ENCODE measurements at places on chromosomes 4 and X.

GRCh38 chrX:18649498-18649951 is 22.4 kb downstream of the RS1 start:
- DNase-seq = peak; percentile 36

DNA sequence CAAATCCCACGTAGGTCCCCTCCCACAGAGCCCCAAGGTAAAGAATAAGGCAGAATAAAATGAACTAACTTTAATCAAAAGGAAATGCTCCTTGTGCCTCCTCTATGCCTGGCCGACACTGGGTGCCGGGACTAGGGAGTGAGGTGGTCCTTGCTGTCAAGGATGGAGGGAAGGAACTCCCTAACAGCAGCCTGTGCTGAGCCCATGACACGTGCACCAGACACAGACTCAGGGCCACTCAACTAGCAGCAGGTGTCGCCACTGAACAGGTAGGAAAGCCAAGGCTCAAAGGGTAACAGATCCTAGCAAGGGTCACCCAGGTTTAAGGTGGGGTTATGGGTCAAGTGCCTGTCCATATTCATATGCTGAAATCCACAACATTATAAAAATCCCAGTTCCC is 29.2 kb downstream of the MSX1 start:
- DNase-seq = no peak

DNA sequence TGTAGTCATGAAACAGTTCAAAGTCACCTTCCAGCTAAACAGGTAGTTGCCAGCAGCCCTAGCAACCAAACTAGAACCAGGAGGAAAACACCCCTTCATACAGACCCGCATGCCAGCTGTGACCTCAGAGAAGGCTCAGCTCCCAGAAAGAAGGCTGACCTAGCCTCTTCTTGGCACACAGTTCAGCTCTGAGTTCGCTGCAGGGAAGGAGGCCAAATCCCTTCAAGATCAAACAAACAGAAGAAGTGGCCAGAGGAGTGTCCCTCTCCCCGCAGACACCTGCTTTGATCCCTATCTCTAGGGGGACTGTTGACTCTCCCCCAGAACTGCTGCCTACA is 56.0 kb downstream of the HADH start:
- DNase-seq = no peak

DNA sequence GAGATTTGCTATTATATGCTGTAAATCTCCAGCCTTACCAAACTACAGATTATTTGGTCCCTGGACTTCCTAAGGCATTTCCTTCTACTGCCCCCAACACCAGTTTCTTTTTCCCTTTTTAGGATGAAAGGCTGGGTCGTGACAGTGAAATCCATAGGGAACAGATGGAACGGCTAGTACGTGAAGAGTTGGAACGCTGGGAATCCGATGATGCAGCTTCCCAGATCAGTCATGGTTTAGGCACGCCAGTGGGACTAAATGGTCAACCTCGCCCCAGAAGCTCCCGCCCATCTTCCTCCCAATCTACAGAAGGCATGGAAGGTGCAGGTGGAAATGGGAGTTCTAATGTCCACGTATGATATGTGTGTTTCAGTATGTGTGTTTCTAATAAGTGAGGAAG is 67.9 kb downstream of the PKD2 start:
- DNase-seq = no peak

DNA sequence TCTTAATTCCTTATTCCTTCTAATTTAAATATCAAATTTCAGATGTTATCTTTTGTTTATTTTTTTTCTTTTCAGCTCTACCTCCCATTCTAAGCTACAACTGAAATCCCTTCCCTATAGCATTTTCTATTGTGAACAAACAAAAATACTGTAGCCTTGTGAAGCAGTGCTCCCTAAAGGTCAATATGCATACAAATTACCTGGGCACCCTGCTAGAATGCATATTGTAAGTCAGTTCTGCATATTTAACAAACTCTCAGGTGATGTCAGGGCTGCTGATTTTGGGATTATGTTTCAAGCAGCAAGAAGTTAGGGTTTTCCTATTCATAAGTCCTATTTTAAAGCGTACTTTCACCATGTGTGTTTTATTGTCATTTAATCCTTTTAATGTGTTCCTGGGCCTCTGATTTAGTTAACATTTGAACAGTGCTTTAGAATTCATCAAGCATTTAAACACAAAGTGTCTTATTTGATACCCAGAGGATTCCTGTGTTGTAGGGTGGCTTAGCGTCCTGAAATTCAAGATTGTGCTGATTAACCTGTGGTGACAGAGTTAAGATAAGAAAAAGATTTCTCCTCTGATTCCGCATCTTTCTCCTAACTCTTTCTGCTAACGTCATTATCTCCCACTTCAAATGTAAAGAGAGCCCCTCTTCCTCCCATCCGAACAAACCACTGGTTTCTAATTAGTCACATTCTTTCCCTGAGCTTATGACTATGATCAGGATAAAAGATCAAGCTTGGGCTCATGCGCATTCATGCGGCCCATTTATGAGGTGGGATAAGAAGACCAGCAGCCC is 221.3 kb downstream of the ANK2 start:
- no peak for DNase-seq

- no peak for DNase-seq
These were observed 17.0 kb upstream of the LNX1 start for GRCh38 chr4:53608242-53608641.

GRCh38 chrX:8049827-8050226 is 121.2 kb downstream of the VCX2 start:
- no peak for DNase-seq

DNA sequence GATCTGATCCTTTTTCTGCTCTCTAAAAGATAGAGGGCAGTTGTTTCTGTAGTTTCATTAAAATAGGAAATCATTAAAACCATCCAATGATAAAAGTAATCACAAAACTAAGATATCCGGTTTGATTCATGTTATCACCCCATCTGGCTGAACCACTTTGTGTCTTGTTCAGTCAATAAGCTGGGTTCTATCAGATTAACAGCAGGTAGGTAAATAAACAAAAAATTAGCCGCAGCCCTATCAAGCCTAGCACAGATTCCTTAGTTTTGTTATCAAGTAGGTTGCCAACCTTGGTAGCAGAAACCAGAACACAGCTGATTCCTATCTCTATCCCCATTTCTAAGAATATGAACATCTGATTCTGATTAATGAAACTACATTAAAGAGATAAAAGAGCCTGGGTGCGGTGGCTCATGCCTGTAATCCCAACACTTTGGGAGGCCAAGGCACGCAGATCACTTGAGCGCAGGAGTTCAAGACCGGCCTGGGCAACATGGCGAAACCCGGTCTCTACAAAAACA is 118.6 kb upstream of the PLAC1 start:
- no peak for DNase-seq

DNA sequence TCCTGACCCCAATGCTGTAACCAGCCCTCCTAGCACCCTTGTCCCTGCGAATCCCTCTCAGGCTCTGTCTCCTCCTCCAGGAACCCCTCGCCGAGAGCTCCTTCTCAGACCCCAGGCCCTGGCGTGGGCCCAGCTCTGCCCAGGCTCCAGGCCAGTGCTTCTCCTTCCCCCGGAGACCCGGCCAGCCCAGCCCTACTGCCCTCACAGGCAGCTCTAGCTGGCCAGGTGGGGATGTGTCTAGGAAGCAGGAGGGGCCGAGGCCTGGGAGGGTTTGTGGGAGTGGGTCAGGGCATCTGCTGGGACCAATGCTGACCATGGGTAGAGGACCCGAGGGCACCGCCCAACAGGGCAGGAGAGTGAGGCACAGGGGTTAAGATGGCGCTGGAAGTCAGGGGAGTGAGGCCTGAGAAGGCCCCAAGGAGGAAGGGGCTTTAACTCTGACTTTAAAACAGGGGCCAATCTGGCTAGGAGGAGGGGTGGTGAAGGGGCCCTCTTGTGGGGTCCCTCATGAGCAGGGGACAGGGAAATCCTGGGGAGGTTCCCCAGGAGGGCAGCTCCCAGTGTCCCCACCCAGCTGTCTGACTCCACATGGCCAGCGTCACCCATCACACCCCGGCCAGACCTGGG is 64.7 kb upstream of the NKX1-1 start:
- DNase-seq = no peak

GRCh38 chrX:129762448-129762847 is 17.3 kb upstream of the SASH3 start:
- DNase-seq = no peak

GRCh38 chr4:125760956-125761355 is 446.2 kb downstream of the FAT4 start:
- no peak for DNase-seq

DNA sequence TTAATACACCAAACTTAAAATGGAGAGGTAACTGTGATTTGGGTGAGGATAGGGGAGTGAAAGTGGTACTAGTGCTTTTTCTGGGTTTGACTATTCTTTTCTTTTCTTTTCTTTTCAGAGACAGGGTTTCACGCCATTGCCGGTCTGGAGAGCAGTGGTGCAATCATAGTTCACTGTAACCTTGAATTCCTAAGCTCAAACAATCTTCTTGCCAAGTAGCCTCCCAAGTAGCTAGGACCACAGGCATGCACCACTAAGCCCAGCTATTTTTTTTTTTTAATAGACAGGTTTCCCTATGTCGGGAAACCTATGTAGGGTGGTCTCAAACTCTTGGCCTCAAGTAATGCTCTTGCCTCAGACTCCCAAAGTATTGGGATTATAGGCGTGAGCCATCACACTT is 3.0 kb upstream of the ARMCX4 start:
- no peak for DNase-seq

DNA sequence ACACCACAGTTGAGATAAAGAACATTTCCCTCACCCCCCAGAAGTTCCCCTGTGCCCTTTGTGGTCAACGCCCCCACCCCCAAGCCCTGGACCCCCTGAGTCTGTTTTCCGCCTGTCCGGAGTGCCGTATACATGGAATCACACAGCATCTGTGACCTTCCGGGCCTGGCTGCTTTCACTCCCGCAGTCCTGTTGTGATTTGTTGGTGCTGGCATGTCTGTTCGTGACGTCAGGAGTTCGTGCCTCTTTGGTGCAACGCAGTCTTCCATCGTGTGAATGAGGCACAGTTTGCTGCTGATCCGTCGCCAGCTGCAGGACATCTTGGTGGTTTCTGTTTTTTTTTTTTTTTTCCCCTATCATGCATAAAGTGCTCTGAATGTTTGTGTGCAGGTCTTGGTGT is 62.1 kb downstream of the PSAPL1 start:
- no peak for DNase-seq

- peak; percentile 64 for DNase-seq
These were observed 86.5 kb upstream of the LEF1 start for GRCh38 chr4:108255203-108255747.

DNA sequence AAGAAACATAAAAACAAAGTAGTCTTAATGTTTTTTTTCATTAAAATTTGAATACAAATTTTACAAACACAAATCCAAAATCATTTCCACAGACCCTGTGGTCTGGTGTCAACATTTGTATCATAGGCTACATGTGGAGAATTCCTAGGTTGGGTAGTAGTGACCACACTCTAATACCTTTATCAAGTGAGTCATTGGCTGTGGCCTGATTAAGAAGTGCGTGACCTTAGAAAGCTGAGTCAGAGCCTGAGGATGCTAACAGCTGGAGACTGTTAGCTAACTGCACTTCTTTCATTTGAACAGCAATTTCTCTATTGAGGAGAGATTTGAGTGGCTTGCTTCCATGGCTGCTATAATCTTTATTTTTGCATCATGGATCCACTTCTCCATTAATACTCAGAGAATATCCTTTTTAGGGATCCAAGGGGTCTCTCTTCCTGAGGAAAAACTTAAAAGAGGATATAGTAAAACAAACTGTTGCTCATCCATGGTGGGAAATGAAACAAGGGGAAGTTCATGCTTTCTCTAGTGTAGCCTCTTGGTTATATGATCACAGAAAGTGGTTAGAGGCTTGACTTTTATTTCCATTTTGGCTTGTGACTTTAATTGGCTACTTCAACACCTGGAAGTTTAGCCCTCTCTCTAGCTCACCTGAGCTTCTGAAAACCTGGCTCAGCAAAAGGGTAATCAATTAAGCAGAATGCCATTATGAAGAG is 335.8 kb downstream of the PABPC4L start:
- DNase-seq = peak; percentile 41

GRCh38 chr4:151202851-151203455 is 74.0 kb upstream of the PRSS48 start:
- DNase-seq = no peak

- DNase-seq = no peak
These were observed 9.0 kb downstream of the ACOX3 start for GRCh38 chr4:8431553-8431952.

GRCh38 chrX:23773601-23774175 is 9.3 kb upstream of the SAT1 start:
- no peak for DNase-seq

DNA sequence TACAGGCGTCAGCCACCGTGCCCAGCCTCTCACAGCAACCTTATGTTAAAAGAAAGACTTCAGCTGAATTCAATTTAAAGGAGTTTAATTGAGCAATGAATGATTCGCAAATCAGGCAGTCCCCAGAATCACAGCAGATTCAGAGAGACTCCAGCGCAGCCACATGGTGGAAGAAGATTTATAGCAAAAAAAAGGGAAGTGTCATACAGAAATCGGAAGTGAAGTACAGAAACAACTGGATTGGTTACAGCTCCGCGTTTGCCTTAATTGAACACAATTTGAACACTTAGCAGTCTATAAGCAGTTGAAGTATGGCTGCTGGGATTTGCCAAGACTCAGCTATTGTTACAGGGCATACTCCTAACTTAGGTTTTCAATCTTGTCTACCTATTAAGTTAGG is 19.8 kb downstream of the CENPVL3 start:
- no peak for DNase-seq

DNA sequence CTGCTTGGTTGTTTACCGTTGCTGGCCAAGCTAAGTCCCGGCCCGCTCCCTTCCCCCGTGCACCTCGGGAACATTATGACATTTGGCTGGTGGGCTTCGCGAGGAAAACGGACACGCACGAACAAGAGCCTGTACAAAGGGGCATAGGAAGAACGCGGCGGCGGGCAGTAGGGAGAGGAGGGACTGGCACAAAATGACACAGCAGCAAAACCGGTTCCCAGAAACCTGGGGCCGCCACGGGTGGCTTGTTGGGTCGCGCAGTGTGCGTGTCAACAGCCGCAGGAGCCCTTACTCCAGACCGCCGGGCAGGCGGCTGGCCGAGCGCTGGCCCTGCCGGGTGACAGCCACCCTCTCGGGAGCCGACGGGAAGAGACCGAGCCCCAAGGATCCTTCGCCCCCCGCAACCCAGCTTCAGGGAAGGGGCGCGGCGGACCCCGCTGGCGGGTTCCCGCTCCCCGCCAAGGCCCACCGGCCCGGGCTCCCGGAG is 1.6 kb upstream of the LIN54 start:
- peak; percentile 63 for DNase-seq

GRCh38 chrX:134669378-134670098 is 11.3 kb upstream of the PLAC1 start:
- DNase-seq = peak; percentile 71

- DNase-seq = no peak
These were observed 1.3 kb downstream of the NAF1 start for GRCh38 chr4:163165217-163166017.

DNA sequence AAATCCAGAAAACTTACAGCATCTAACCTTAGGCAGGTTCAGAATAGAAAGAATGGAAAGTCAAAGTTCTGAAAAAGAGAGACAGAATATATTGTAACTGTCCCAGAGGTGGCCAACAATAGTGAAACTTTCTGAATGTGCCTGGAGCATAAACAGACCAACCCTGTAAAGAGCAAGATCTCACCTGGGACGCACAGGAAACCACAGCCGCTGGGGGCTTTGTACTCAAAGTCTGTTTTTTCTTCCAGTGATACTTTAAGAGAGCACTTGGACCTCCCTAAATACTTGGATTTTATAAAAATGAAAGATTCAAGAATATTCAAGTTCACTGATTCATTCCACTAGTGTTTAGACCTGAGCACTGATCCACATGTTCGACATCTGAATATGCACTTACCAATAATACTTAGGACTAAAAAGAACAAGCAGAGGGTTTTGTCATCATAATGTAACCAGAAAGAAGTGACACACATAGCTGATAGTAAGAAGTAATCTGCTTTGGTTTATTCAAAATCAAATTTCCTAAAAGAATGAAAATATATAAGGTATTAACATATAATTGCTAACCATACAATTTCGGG is 35.3 kb downstream of the ARAP2 start:
- DNase-seq = no peak

All from ELF-1 (cell line).